ENCODE measurements at places on chromosomes 5 and 9.
A peak's percentile ranks its signal among the peaks of the same experiment; 100 is the strongest.

DNA sequence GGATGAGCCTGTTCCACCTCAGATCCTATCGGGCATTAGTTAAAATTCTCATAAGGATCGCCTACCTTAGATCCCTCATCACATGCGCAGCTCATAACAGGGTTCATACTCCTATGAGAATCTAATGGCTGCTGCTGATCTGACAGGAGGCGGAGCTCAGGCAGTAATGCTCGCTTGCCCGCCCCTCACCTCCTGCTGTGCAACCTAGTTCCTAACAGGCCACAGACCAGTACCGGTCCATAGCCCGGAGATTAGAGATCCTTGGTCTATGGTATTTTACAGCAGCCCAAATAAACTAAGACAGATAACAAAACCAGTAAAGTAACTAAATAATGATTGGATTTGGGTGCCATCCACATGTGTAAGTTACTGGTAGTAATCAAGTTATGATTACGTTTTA, 17.5 kb downstream of the GOLPH3 start:
- no peak for DNase-seq

GRCh38 chr9:87611776-87612175, 114.1 kb downstream of the DAPK1 start:
- DNase-seq = no peak

DNA sequence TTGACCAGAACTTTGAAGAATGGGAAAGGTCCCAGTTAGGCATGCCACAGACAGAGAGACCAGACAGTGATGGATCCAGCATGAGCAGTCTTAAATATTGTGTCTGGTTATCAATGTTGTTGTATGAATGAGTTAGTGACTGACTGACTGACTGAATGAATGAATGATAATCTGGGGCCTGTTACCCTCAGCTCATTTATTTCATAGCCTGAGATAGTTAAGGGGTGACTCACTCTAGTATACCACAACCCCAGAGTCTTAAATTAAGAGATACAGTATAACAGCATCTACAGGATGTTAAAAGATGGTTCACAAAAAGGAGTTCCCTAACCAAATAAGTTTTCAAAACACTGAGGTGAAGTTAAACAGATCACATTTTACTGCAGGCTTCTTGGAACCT, 133.5 kb downstream of the SGCD start:
- DNase-seq = no peak

DNA sequence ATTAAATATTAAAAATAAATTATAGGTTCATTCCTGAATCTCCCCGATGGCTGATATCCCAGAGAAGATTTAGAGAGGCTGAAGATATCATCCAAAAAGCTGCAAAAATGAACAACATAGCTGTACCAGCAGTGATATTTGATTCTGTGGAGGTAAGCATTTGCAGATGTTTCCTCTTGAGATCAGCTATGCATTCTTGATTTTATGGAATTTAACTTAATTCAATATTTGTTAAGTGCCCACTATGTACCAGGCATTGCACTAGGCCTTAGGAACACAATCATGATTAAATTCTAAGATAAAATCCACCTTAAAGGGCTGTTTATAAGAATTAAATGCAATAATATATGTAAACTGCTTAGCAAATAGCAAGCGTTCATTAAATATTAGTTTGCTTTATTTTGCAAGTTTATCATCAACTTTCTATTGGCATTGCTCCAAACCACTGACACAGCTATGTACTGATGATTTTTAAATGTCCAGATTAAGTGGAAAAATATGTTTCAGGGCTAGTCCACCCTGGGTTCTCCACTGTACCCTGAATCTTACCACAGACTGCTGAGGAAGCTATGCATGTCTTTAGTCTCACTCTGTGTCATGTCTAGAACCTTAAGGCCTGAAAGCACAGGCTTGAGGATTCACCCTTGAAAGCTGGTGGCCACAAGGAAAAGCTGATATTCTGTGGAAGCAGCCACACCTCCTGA, 33.2 kb downstream of the SLC22A4 start:
- DNase-seq = peak; percentile 22

DNA sequence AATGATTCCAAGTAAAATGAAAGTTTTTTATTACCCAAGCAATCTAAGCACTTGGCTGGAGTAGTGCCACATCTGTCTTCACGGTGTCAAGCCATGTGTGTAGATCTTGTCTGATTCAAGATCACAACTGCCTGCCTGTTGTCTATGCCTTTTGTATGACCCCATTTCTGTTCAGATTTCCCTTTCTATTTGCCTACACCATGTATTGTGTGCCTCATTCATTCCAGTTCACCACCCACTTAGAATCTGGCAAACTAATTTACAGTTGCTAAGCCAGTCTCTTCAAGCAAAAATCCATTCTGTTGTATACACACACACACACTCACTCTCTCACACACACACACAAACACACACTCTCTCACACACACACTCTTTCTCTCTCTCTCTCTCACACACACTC, 33.7 kb downstream of the GLDC start:
- peak; percentile 83 for DNase-seq

DNA sequence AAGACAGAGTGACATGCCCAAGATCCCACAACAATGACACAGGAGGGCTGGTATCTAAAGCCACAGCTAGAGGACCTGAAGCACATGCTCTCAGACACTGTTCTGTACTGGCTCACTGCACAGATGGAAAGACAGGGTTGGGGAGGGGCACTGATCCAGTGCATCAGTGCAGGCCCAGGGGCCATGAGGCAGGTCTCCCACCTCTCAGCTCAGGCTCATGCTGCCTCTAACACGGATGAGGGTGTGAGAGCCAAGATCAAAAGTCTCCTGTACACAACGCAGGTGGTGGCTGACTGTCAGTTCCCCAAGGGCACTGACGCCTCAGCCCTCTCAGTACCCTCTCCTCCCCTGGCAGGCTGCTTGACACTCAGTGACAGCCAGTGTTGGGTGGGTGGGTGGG, 10.9 kb downstream of the RAPGEF1 start:
- peak; percentile 39 for DNase-seq

DNA sequence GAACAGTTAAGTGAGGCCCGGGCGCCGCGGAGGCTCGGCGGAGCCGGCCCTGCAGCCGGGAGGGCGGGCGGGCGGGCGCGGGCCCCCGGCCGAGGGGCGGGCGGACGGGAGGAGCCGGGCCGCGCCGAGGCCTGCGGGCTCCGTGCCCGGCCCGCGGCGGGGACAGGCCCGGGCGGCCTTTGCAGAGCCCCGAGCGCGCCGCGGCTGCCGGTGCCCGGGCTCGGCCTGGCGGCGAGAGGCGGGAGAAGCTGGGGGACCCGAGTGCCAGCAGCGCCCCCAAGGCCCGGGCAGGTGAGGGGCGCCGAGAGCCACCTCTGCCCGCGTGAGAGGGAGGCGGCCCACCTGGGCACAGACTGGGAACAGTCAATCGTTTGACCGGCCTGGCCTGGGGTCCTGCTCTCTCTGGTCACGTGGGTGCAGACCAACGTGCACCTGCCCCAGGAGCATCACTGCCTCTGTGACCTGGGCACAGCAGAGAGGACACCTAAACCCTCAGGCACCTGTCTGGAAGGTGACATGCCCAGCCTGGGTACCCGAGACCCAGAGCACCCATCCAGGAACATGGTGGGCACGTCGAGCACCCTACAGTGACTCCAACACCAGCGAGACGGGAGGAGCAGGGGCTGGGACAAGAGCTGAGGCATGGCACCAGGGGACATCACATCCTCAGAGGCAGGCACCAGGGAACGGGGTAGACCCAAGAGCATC, 531 bp downstream of the MVB12B start:
- DNase-seq = peak; percentile 67

GRCh38 chr9:89477811-89478630, 19.9 kb downstream of the SEMA4D start:
- DNase-seq = no peak

GRCh38 chr5:6446042-6446441, 2.6 kb upstream of the UBE2QL1 start:
- no peak for DNase-seq

GRCh38 chr5:14675865-14676300, 11.4 kb downstream of the OTULIN start:
- no peak for DNase-seq

GRCh38 chr5:115469904-115470516, 74.6 kb downstream of the FEM1C start:
- no peak for DNase-seq

- DNase-seq = no peak
Observed at GRCh38 chr5:156947925-156948324, 15.1 kb downstream of the TIMD4 start.

- DNase-seq = no peak
Observed at GRCh38 chr9:123389070-123389469, 33.1 kb downstream of the CRB2 start.

- no peak for DNase-seq
Observed at GRCh38 chr5:169422087-169422486, 121.1 kb upstream of the SLIT3 start.

DNA sequence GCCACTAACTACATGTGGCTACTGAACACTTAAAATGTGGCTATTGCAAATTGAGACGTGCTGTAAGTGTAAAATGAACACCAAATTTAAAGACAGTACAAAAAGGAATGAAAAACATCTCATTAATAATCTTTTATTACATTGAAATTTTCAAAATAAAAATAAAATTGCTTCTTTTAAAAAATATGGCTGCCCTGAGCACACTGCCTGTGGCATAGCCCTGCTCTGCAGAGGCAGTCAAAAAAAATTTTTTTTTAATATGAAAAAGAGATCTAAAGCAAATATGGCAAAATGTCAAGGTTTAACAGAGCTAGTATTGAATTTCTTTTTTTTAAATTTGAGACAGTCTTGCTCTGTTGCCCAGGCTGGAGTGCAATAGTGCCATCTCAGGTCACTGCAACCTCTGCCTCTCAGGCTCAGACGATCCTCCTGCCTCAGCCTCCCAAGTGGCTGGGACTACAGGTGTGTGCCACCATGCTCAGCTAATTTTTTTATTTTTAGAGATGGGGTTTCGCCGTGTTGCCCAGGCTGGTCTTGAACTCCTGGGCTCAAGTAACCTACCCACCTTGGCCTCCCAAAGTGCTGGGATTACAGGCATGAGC, 25.6 kb downstream of the CARNMT1 start:
- DNase-seq = no peak

DNA sequence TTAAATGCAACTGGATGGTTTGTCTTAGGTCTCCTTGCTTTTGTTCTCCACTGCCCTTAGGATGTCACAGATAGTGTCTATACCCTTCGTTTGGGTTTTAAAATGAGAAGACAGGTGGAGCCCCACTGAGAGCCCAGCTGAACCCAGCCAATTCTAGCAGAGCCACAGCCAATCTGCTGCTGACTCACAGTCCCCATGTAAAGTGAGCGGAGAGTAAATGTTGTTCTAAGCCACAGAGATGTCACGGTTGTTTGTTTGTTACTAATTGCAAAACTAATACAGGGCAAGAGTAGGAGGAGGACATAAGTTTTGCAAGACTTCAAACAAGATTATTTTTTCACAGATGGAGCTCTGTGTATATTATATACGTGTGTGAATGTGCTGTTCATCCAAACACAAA, 50.5 kb upstream of the AGXT2 start:
- DNase-seq = no peak

DNA sequence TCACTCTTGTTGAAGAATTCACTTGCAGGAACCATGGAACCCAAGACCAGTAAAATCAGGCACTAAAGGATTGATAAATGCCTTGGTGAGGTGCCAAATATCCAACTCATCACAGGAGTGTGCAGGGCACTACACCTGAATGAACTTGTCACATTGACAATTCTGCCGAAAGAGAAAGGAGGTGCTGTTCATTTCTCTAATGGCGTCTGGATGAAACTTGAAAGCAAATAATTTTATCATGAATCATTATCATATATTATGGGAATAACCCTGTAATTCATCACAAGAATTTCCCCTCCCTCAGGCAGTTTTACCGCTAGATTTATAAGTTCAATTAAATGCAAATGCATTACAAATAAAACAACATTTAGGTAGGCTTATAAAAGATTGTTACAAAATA, 360.0 kb downstream of the GLIS3 start:
- DNase-seq = no peak

DNA sequence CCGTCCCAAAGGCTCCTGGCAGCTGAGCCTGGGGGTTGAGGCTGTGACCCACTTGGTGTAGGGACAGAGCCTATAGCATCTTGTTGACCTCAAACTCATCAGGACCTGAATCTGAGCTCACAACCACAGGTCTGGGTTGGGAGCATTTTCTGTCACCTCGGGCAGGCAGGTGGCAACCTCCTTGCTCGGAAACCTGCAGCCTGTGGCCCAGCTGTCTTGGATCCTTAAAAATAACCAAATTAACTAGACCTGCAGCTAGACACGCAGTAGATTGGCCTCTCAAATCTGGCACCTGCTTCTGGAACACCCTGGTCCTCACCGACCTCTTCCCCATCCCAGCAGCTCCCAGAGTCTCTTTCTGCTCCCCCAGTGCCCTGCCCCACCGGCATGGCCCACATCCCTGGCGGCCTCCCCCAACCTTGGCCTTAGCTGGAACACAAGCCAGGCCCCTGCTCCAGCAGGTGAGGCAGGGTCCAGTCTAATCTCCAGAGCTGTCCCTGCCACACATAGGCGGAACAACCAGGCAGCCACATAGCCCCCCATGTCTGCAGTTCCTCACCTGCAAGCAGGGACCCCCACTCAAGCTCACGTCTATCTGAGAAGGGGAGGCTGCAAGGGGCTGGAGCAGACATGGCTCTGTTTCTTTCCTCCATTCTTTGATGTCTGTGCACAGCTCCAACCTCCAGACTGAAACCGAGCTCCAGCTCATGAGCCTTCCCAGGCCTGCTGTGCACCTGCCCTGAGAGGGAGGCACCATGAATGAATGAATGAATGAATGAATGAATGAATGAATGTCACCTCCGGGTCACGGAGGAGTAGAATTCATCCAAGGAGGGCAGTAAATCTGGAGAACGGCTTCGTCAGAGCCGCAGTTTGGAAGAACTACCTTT, 28.3 kb downstream of the PAEP start:
- no peak for DNase-seq

DNA sequence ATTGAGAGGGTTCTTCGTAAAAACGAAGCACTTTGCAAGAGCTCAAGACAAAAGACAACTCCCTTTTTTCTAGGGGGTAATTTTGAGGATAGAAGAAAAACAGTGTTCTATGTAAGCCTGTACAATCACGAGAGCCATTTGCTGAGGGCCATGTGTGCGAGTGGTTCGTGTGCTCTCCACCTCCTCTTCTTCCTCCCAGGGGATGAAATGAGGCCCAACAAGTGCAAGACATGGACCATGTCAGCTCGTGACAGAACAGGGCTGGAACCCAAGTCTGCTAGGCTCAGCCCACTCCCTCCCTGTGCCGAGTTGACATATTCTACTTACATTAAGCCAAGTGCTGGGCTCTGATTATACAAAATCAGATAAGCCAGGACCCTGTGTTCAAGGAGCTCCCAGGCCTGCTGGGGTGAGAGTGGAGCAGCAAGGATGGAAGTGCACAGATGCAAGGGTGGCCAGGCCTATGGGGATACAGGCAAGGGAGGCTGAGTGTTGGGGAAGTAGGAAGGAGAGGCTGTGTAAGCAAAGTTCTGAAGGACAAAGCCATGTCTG, 97.9 kb upstream of the MSX2 start:
- no peak for DNase-seq

- DNase-seq = peak; percentile 9
Observed at GRCh38 chr9:136563646-136564325, 17.9 kb upstream of the NOTCH1 start.
